ENCODE measurements at places on chromosomes 16 and 17. TPM values are rescaled to one million over a fixed set of nuclear protein-coding genes. Genes with fewer than 3 reads are reported as not detected.

- no peak for DNase-seq
Observed at GRCh38 chr17:33055171-33055611, 63.5 kb downstream of the SPACA3 start.

GRCh38 chr16:68367030-68367429 lies 56.2 kb downstream of the PRMT7 start:
- peak; percentile 78 for DNase-seq

GRCh38 chr16:12685806-12686205 lies 117.9 kb downstream of the CPPED1 start:
- no peak for DNase-seq

GRCh38 chr17:51034800-51035199 lies 85.9 kb downstream of the SPAG9 start:
- DNase-seq: no peak

- no peak for DNase-seq
Observed at GRCh38 chr17:66146394-66146793, 45.5 kb downstream of the CEP112 start.

GRCh38 chr16:56858374-56858773 lies 6.6 kb upstream of the SLC12A3 start:
- no peak for DNase-seq

GRCh38 chr17:60169921-60170817 lies 20.4 kb downstream of the CA4 start:
- DNase-seq: no peak

DNA sequence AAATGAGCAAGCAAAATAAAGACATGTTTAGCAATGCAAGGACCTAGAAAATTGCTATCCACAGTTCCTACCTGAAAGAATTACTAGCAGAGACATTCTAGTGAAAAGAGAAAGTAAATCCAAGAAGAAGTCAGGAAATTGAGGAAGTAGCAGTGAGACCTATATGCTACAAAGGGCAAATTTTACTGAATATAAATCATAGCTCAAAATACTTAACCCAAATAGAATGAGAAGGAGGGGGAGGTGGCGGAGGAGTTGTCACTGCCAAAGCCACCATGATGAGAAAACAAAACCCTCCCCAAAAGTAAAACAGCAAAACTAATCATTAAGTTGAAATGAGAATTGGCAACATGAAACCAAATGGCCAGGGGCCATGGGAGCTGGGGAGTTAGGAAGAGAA lies 39.3 kb downstream of the PITPNM3 start:
- DNase-seq: no peak

- no peak for DNase-seq
Observed at GRCh38 chr16:75062135-75062975, 54.2 kb downstream of the LDHD start.

- no peak for DNase-seq
Observed at GRCh38 chr16:11207646-11208045, 48.4 kb downstream of the SOCS1 start.

DNA sequence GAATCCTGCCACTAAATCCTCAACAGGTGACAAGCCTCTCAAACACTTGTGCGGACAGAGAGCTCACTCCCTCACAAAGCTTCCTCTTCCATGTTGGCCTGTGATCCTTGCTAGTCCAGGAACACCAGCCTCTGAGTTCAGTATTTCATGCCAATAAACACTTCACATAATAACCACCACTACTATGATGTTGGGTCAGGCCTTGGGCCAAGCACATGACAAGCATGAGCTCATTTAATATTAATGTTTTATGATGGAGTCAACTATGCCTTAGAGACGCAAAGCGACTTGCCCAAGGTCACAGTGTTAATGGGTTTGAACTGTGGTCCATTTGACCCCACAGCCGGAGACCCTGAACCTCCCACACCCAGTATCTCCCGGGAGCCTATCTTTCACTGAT lies 129.1 kb downstream of the GAS7 start:
- no peak for DNase-seq

- no peak for DNase-seq
Observed at GRCh38 chr17:8599351-8600011, 31.0 kb downstream of the MYH10 start.

DNA sequence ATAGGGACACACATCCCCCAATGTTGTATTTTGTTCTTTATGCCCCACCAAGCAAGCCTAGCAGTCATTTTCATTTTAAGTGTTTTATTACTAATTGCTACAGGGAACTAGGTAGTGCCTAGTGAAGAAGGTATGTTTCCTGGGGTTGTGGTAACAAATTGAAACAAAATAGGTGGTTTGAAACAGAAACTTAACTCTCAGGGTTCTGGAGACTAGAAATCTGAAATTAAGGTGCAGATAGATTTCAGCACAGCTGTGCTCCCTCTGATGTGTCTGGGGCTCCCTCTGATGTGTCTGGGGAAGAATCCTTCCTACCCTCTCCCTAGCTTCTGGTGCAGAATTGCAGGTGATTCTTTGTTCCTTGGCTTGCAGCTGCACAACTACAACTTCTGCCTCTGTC lies 390.1 kb downstream of the ZFHX3 start:
- DNase-seq: peak; percentile 53

The ABCC1 gene
- polyA plus RNA-seq: 18.1 TPM

The NEUROD2 gene
- polyA plus RNA-seq: 0.14 TPM

The CD300LB gene
- polyA plus RNA-seq: 0.64 TPM

Data from thymus (tissue), 14 donors.